ENCODE measurements at places on chromosomes 16 and 17.

DNA sequence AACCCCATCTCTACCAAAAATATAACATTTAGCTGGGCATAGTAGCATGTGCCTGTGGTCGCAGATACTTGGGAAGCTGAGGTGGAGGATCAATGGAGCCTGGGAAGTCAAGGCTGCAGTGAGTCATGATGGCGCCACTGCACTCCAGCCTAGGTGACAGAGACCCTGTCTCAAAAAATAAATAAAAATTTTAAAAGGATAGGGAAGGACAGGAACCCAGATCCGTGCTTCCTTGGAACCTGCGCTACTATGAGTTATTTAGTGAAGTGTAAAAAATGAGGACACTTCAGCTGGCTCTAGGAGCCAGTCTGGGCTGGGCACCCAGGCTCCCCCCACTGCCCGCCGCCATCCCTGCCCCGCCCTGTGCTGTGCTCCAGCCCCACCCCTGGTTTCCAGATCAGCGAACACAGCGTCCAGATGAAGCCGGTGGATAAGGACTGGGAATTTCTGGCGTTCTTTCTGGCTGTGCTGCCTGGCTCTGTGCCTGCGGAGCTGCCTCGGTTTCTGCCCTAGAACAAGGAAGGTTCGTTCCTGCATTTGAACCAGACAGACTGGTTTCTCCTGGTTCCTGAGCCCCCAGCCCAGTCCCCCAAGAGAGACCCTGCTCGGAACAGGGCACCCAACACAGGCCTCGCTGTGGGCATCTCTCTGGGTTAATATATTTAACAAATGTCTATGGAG lies 18.5 kb downstream of the PLLP start:
- DNase-seq, result no peak

DNA sequence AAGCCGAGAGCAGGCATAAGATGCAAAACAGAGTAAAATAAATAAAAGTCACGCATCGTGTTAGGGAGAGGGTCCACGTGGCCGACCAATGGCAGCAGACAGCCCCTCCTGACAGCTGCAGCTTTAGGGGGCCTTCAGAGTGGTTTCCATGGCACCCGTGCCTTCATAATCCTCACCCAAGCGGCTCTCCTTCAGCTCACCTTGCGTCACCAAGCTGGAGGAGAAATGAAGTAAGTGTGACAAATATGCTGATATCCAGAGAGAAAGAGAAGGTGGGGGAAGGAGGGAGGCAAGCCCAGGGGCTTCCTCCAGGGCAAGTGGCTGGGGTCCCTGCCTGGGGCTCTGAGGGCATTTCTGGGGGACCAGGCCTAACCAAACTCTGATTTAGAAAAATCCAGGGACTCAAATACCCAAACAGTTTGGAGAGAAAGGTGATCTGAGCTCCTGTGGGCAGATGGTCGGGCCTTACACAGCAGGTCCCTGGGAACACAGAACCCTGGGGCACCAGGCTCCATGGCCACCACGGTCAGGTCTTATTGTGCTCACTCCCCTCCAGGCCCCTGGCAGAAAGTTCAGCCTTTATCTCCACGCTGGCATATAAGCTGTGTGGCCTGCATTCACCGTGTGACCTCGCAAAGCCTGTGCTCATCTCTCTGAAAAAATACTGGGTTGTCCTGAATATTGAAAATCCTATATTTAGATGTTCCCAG lies 80.7 kb upstream of the TNRC6C start:
- no peak for DNase-seq

- DNase-seq, result peak; percentile 11
Observed at GRCh38 chr16:3027983-3028715, 4.3 kb downstream of the THOC6 start.

DNA sequence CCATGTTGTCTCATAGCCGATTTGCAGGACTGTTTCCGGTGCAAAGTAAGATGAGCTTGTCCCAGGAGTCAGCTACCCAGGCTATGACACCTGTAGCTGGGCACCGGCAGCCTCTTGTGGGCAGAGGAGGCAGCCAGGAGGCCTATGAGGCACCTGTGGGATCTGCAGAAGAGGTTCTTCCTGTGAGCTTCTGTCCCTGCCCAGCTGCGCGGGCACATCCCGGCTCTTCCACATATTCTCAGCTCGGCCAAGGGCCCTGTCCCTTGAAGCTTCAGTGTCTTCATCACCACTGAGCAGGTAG lies 21.3 kb upstream of the CAPN15 start:
- DNase-seq, result no peak

- DNase-seq, result no peak
Observed at GRCh38 chr16:73326221-73326620, 278.3 kb upstream of the ZFHX3 start.

DNA sequence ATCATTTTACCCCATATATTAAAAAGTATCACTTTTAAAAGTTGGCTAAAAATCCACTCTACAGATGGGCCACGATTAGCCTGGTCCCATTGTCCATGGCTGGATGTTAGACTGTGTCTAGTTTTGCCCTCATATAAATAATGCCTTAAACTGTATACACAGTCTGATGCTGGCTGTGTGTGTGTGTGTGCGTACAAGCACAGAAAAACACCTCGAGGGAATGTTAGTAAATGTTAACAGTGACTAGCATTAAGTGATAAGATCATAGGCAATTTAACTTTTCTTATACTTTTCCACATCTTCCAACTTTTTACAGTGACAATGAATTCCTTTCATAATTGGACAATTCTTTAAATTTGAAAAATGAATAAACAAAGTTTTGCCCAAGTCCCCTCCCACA lies 8.2 kb downstream of the NOS2 start:
- DNase-seq, result no peak
